ENCODE measurements at places on chromosomes 7 and 10.

DNA sequence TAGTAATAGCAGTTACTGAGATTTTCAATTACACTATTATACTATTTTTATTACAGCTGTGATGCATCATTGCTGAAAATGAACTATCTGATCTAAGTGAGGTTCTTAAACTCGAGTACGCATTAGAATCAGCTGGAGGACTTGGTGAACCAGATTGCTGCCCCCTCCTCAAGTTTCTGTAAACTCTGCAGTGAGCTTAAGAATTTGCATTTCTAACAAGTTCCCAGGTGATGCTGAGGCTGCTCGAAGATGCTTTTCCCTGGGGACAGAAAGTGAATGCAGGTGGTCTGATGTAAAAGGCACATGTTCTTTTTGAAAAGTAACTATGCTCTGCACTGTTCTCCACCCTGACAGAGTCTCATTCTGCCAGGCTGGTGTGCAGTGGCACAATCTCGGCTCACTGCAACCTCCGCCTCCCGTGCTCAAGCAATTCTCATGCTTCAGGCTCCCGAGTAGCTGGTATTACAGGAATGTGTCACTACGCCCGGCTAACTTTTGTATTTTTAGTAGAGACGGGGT lies 12.5 kb downstream of the RNF133 start:
- no peak for DNase-seq

- no peak for DNase-seq
These were observed 266.3 kb downstream of the DIP2C start for GRCh38 chr10:423178-423577.

GRCh38 chr7:24899905-24900304 lies 80.1 kb downstream of the OSBPL3 start:
- DNase-seq: no peak

GRCh38 chr10:77583527-77583926 lies 54.1 kb downstream of the KCNMA1 start:
- DNase-seq: no peak

- no peak for DNase-seq
These were observed 55.5 kb upstream of the OPALIN start for GRCh38 chr10:96414303-96414702.

GRCh38 chr10:132027423-132027983 lies 38.2 kb upstream of the JAKMIP3 start:
- no peak for DNase-seq

- peak; percentile 97 for DNase-seq
These were observed at the start of gene CALD1 for GRCh38 chr7:134778941-134779740. TSS of gene CALD1 (plus strand) at chr7:134779634. CDS start at chr7:134867734, 88,100 bp downstream.

DNA sequence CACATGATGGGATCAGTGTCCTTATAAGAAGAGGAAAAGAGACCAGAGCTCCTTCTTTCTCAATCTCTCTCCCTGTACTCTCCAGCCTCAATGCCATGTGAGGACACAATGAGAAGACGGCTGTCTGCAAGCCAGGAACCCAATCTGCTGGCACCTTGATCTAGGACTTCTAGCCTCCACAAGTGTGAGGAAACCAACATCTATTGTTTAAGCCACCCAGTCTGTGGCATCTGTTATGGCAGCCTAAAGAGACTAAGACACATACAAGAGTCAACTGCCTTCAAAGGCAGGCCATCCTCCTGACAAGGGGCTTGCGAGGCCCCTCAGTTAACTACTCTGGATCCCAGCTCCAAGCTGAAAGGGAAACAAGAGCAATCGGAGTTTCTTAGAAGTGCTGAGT lies 218.2 kb upstream of the FRMD4A start:
- no peak for DNase-seq

GRCh38 chr7:6293202-6293601 lies 20.8 kb upstream of the CYTH3 start:
- no peak for DNase-seq

DNA sequence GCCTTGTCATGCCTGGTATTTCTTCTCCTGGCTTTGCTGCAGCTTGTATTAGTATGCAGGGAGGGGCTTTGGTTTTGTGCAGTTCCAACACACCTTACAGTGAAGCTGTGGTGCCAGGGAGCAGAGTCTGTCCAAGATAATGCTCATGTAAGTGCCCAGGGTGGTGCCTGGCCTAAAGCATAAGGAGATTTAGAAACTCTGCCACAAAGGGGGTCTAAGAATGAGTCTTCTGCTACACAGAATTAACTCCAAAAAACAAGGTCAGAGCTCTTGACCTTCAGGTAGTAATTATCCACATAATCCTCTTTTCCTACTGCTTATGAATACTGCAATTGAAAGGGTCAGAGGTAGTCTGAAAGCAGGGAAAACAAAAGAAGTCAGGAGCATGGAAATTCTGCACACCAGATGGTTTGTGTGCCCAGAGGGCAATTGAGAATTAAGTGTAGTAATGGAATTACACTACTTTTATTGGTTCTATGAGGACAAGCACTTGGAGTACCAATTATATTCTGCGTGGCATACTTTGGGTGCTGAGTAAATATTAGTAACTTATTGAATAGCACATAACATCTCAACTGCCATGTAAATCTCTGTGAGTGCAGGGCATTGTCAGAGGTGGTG lies 121.5 kb downstream of the KAT6B start:
- no peak for DNase-seq

GRCh38 chr10:71264345-71265200 lies 52.2 kb downstream of the UNC5B start:
- no peak for DNase-seq

DNA sequence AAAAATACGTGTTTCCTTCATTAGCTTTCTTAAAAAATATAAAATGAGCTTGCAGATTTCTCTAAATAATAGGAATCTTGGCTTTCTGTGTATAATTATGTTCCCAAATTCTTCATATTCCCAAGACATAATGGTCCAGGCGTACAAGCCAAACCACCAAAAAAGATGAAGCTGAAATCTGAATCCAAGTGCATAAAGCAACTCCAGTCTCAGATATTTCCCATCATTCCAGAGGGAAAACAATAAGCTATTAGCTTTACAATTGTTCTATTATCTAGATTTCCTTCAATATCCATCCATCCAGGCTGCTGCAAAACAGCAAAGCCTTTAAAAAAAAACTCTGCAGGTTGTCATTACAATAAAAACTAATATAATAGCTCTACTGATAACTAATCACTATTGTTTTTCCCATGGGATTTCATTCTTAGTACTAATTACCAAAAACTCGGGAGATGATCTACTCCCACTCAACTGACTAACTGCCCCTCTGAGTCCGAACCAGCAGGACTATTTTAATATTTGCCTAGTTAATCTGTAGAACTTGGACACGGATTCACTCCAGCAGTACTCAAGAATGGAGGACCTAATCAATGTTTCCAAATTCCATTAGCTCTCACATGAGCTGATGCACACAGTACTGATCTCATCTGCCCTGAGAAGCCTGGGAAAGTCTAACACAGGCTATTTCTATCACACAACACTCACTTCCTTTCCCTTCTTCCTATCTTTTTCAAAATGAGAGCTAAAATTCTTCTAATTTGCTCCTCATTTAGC lies 108.9 kb upstream of the ASAH2 start:
- no peak for DNase-seq

- DNase-seq: no peak
These were observed 3.7 kb downstream of the GOT1 start for GRCh38 chr10:99426689-99427088.

- DNase-seq: no peak
These were observed 227.0 kb upstream of the HDAC9 start for GRCh38 chr7:18268571-18268970.

DNA sequence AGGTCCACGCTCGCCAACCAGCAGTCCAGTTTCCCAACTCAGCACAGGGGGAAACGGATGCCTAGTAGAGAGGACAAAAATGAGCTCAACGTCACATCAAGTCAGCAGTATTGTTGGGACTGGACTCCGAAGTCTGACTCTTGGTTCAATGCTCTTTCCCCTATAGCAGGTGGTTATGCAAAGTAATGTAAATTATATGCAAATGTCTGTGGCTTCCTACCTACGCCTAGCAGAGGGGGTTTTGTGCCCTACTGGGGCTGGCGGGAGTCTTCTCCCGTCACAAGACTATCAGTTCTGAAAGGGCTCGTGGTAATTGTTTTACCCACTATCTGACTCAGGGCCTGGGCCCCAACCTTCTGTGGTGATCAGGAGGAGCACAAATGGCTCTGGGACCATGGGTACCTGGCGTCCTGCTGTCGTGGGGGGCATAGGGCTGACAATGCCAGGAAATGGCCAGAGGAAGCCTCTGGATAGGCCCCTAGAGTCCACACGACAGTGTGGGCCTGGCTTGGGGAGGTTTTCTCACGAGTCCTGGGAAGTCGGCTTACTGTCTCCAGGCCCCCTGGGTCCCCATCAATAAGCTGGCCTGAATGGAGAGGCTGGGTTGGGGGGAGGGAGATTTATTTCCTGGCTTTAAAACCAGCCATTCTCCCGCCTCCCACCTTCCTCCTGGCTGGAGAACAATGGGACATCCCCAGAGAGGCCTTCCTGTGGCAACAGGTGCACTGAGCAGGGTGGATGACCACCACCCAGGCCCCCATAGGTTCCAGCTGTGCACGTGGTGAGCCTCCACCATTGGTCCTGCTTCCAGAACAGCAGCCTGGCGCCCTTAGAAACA lies 41.8 kb downstream of the UNC5B start:
- no peak for DNase-seq

DNA sequence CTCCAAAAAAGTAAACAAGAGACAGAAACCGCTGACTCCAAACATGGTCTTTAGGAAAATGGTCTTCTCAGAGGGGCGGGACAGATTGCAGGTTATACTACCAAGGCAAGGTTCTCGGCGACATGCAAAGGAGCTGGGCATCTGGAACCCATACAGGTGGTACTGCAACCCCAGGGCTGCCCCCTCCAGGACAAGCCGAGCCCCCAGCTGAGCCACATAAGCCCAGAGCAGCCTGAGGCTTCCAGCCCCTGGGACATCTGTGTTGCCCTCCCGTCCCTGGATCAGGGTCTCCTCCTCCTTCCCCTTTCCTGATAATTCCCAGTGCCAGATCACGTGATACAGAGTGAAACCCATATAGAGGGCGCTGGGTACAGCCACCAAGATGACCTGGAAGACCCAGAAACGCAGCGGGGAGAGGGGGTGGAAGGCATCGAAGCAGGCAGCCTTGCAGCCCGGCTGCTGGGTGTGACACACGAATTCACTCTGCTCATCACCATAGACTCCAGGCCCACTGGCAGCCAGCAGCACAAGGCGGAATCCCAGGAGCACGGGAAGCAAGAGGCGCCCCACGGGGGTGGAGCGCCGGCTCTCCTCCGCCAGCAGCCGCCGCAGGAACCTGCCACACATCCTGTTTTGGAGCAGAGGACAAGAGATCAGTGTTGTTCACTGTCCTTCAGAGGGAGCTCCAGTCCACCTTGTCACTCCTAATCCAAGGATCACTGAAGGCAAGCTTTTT lies at the start of gene GJC3:
Gene GJC3 (minus strand): TSS at position 627 of the 736 bp plus-strand sequence. CDS start 0 bp downstream, at position 627.
- peak; percentile 26 for DNase-seq

DNA sequence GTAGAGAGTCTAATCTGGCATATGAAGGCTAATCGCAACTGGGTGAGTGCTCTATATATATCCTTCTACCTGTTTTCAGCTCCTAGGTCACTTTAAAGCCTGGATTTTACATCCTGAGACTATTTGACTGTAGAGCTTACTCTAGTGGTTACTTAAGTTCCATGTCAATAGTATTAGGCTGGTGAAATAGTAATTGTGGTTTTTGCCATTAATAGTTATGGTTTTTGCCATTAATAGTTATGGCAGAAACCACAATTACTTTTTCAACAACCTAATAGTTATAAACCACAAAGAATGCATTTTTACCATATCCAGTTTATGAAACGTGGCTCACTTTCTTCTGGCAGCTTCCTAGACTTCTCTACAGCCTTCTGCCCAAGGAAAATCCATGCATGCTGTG lies 263.1 kb upstream of the KIAA1217 start:
- DNase-seq: no peak

- no peak for DNase-seq
These were observed 89.8 kb upstream of the PCBD1 start for GRCh38 chr10:70978181-70978580.

DNA sequence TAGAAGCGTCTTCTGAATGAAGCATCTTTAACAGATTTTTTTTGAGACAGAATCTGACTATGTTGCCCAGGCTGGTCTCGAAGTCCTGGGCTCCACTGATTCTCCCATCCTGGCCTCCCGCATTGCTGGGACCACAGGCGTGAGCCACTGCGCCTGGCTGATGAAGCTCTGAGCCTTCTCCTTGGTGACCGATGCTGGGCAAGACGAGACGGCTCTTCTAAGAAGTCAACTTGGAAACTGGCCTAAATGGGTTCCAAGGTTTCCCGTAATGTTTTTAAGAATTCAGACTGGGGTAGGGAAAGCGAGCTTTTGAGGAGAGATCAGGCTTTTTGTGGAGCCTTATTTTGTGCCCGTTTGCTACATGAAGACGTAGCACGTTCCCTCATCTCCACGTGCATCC lies 224.5 kb downstream of the ZMYND11 start:
- no peak for DNase-seq

GRCh38 chr10:9911488-9911887 lies 1106.2 kb upstream of the CELF2 start:
- no peak for DNase-seq

- DNase-seq: no peak
These were observed 64.4 kb downstream of the LHPP start for GRCh38 chr10:124525751-124526600.

- no peak for DNase-seq
These were observed 37.7 kb upstream of the MAP3K8 start for GRCh38 chr10:30396293-30396692.

DNA sequence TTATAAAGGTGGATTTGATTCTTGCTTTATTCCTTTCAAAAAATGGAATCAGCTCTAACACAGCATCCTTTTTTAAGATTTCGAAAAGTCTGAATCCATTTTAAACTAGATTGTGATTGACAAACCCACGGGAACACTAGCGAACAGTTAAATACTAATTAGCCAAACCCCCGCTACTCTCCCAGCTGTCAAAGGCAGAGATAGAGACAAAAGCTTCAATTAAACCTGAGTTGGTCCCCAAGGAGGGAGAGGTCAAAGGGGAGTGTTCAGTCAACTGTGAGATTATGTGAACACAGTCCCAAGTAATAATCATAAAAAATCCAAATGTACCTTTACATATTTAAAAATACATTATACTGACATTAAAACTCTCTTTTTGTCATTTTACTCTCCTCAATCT lies 65.7 kb upstream of the TBX20 start:
- no peak for DNase-seq

- DNase-seq: no peak
These were observed 467.1 kb upstream of the STEAP1 start for GRCh38 chr7:89687211-89687610.

- no peak for DNase-seq
These were observed 252.5 kb downstream of the ANKRD7 start for GRCh38 chr7:118477036-118477435.

Data from HFF-Myc (cell line).